ENCODE measurements at places on chromosomes 2 and 18.

DNA sequence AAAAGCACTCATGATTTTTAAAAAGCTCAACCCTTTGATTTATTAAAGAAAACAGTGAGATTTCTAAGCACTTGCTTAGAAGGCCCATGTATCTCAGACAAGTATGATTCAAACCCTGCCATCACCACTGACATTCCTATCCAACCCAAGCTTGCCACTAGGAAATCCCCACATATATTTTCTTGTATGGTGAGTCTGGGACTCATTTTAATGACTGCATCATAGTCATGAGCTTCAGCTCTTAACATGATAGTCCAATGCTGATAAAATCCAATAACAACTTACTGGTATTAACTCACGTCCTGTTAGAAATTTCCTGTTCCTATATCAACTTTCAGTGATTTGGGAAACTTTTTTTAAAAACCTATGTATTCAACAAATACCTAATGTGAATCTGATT is 39.4 kb upstream of the NCKAP5 start:
- DNase-seq = no peak

GRCh38 chr2:25539136-25539535 is 134.2 kb downstream of the DTNB start:
- DNase-seq = no peak

- no peak for DNase-seq
These were observed 21.3 kb downstream of the MBD5 start for GRCh38 chr2:148042219-148042618.

GRCh38 chr2:31886700-31887099 is 124.1 kb downstream of the MEMO1 start:
- DNase-seq = peak; percentile 50

DNA sequence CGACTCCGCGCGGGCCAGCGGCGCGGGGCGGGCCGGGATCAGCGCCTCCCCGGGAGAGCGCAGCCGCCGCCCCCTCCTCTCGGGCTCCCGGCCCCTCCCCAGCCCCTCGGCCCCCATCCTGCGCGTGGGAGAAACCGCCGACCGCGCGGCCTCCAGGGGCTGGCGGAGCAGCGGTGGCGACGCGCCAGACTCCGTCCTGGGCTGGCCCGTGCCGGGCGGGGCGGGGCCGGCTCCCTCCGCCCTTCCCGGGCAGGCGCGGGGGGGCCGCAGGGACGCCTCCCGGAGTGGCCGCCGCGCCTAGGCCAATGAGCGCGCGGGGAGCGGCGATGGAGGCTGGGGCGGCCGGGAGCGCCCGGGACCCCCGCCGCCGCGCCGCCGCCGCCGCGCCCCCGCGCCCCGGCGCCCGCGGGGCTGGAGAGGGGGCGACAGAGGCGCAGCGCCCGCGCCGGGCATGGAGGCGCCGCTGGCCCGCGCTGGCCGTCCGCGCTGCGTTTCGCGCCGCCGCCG is 49.1 kb downstream of the KCNIP3 start:
- DNase-seq = no peak

GRCh38 chr2:144796164-144796563 is 276.2 kb upstream of the ZEB2 start:
- DNase-seq = no peak

DNA sequence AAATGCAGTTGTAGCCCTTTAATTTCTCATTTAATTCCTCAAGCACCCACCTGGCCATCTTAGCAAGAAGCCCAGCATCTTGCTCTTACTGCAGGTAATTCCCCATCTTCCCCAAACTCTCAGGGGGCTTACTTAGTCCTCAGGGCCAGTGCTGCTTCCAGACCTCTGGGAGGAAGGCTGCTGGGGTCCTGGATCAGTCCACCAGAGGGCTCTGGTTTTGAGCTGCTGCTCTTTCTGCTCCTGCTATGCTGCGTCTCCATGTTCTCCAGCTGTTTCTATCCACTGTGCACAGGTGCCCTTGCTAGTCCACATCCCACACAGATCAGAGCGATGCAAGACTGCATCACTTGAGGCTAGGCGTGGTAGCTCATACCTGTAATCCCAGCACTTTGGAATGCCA is 34.5 kb upstream of the TMEM87B start:
- DNase-seq = no peak

GRCh38 chr2:48173141-48173540 is 266.8 kb upstream of the FBXO11 start:
- no peak for DNase-seq

GRCh38 chr2:219254590-219255201 is 978 bp upstream of the TUBA4A start:
- no peak for DNase-seq

GRCh38 chr2:155846259-155846658 is 486.3 kb downstream of the NR4A2 start:
- no peak for DNase-seq

GRCh38 chr2:152814475-152815030 is 96.1 kb downstream of the ARL6IP6 start:
- no peak for DNase-seq

DNA sequence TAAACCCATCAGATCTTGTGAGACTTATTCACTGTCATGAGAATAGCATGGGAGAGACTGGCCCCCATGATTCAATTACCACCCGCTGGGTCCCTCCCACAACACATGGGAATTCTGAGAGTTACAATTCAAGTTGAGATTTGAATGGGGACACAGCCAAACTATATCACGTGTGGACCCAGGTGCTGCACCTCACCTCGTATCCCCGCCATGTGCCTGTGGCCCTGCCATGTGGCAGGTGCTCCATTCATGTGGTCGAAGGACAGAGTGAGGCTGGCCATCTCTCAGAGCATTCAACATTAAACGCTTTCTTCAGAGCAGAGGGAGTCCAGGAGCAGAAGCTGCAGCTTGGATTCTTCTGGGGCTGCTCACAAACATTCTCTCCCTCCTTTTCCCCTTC is 32.3 kb downstream of the MROH2A start:
- DNase-seq = no peak

DNA sequence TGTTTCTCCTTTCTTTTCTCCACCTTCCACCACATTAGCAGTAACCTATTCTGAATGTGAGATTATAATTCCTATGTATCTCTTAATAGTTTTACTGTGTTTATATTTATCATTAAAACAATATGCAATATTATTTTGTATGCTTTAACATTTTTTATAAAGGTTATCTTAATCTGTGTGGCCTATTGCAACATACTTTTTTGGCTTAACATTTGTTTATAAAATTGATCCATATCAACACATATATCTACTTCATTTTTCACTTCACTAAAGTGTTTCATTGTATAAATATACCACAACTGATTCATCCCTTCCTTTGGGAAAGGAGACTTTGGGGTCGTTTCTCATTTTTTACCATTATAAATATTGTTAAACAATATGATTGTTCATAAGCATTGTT is 48.6 kb downstream of the ATP9B start:
- DNase-seq = no peak

DNA sequence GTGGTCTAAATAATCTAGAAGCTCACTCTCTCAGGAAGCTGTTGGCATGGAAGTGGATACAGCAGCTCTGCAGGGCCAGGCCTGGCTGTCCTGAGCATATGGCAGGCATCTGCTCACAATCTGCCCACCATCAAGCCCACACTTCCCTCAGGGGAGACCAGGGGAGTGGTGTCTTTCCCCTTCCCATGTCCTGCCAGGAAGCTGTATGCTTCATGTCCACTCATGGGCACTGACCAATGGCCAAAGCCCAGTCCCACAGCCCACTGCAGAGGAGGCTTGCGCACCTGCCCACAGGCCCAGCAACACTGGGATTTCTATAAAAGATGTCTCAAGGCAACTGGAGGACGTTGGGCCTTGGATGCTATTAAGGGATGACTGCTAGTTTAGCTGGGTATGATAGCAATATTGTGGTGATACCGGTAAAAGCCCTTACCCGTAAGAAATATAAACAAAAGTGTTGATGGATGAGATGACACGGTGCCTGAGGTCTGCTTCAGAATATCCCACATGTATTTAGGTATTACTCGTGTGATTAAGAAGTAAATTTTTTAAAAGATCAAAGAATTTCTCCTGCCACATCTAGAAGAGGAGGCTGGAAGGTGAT is 106.7 kb upstream of the CTDP1 start:
- DNase-seq = no peak

- no peak for DNase-seq
These were observed 8.2 kb downstream of the RND3 start for GRCh38 chr2:150479075-150479915.

DNA sequence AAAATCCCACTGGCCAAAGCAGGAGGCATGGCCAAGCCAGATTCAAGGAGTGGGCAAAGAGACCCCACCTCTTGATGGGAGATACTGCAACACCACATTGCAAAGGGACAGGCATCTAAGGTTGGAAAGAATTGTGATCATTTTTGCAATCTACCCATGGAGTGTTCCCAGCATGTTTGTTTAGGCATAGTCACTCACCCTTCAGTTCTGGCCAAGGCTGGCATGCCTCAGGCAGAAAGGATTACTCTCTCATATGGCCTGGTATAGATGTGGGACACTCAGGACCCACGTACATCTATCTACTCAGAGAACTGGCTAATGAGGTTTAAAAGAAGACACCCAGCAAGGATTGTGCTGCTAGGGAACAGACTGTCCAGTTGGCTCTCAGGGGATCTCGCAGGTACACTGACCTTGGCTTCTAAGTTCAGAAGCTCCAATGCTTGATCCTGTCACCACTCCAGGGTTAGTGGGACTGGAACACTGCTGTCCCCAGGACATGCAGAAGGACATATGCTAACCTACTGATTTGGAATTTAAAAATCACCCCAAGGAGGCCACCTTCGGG is 183.7 kb downstream of the KLHL29 start:
- DNase-seq = no peak

DNA sequence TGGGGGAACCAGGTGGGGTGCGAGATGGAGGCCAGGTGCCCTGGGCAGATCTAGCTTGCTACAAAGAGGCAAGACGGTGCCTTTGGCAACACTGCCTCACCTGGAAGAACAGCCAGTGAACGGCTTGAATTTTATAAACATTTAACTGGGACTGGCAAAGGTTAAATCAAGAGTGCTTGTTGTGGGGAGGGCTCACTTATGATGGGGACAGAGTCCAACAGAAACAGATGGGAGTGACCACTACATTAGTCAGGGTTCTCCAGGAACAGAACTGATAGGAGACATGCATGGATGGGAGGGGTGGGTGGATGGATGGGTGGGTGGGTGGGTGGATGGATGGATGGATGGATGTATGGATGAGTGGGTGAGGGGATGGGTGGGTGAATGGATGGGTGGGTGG is 19.2 kb downstream of the ODC1 start:
- DNase-seq = no peak

DNA sequence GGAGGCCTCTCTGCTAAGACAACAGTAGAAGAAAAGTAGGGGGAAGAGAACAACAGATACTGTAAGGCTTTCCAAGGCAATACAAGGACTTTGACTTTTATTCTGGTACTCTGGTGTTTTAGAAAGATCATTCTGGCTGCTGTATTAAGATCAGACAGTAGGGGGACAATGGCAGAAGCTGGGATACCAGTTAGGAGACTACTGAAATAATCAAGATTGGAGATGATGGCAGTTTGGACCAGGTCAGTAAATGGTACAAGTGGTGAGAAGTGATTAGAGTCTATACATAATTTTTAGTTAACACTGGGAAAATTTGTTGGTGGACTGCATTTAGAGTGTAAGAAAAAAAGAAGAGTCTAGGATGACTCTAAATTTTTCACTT is 139.7 kb downstream of the ROCK1 start:
- no peak for DNase-seq

DNA sequence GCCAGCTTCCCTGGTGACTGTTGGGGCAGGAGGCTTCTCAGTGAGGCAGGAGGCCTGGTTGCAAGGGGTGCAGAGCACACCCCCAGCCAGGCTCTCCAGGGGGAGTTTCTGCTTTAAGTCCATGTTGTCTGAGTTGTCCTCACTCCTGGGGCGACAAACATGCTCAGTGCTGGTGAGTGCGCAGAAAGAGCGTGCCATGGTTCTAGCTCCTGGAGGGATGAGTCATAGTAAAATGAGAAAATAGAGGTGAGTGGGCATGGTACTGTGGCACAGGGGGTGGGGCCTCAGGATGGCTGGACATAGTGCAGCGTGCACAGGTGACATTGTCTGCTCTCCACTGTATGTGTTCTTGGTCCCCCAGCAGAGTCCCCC is 457.2 kb upstream of the HS6ST1 start:
- DNase-seq = no peak

- no peak for DNase-seq
These were observed 165.0 kb downstream of the ANKRD44 start for GRCh38 chr2:197145471-197146056.

GRCh38 chr2:46970334-46971288 is 55.0 kb upstream of the MCFD2 start:
- DNase-seq = no peak

DNA sequence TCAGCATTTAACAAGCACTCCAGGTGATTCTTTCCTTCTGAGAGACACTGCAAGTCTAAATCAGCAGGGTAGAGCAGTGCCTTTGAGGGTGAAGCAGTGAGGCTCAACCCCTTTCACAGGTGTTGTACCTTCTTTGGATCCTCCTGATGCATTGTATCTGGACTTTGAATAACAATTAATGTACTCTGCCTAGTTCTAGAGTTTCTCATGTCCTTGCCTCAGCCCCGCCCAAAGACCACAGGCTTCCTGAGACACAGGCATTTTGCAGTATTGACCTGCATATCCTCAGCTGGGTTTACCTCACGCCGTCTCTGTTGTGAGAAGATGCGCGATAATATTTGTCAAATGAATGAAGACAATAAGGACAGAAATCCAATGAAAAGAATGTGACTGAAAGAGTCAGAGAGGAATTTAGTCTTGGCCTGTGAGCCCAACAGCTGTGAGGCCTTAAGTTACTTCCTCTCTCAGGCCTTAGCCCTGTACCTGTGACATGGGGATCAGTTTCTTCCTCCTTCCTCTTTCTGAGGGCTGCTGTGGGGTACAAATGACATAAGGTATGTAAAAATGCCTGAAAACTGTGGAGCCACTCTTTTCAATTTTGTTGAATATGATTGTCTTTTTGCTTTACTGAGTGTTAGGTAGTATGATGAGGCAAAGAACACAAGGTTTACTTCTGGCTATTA is 43.7 kb downstream of the WIPF1 start:
- no peak for DNase-seq

DNA sequence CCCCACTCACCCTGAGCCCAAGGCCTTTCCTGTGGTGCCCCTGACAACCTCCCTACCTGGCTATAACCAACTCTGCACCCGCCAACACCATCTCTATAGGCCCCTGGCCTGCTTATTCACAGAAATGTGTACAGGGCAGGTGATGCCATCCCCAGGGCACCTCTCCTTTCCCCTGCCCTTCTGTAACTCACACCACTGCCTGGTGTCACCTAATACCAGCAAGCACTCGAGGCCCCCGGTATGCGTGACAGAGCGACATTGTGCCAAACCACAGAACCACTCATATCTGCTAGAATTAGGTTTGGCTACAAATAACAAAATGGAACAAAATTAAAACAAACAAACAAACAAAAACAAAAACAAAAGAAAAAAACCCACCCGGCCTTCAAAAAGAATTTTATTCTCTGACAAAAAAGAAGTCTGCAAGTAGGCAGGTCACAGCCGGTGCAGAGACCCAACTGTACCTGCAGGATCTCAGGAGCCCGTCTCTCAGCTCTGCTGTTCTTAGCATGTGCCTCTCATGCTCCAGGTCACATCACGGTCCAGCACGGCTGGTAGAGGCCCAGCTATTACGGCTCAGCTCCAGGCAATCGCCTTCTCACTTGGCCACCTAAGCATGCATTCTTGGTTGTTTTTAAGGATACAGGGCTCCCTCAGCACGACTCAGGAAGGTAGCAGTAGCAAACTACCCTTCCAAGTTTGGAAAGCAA is 51.4 kb downstream of the FAM178B start:
- no peak for DNase-seq

Measured in NT2/D1 (cell line).